ENCODE measurements at places on chromosomes 11 and 22.

- DNase-seq: no peak
Measured at GRCh38 chr22:24759765-24760164, 14.8 kb downstream of the PIWIL3 start.

DNA sequence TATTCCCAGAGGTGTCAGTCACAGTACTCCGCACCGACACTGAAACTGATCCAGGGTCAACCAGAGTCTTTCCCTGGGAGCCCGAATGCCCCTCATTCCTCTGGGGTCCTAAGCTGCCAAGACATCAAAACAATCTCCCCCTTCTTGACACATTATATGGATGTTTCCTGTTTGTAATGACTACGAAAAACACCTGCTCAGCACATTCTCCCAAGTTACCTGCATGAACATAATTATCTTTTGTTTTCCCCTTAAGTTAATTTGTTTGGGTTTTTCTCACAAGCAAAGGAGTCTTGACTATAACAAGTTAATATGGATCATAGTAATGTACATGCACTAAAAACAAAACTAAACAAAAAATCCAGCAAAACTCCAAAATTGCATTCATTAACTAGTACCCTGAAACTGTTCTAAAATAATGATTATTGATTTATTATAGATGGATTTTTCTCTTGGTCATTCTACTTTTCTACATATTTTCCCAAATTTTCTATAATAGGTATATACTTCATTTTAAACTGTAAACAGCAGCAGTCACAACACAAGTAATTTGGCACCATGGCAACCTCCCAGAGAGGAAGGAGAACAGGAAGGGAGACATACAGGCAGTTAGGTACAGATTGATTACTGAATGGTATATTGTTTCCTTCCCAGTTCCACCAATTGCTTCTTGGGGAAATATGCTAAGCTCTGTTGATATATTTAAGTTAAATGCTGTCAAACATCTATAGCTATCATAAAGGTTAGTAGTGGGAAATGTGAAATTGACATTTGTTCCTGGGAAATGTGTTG is 631.5 kb downstream of the METTL15 start:
- DNase-seq: no peak

GRCh38 chr11:7575841-7576725 is 62.3 kb downstream of the PPFIBP2 start:
- no peak for DNase-seq

DNA sequence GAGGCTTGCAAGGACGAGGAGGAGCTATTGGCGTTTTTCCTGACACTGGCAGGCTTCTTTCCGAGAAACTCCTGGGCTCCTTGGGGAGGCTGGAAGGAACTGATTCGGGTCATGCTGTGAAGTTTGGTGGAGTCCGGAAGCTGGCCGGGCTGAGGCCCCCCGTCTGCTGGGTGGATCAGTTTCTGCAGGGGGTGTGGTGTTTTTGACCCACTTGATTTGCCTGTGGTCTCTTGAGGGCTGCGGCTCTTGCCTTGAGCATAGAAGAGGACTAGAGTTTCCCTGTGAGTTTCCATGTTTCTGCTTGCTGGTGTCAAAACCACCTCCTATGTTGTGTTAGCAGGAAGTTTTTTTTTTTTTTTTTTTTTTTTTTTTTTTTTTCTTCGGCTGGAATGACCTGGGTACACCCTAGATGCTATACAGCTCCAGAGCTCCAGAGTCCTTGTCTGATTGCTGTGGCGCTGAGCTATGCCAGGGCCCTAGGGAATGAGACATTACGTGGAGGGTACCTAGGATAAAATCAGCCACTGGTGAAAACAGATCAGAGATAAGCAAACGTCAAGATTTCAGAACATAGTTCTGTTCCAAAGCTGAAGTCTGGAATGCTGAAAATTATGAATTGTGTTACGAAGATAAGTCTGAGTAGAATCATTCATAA is 728 bp downstream of the TBC1D22A start:
- peak; percentile 12 for DNase-seq

DNA sequence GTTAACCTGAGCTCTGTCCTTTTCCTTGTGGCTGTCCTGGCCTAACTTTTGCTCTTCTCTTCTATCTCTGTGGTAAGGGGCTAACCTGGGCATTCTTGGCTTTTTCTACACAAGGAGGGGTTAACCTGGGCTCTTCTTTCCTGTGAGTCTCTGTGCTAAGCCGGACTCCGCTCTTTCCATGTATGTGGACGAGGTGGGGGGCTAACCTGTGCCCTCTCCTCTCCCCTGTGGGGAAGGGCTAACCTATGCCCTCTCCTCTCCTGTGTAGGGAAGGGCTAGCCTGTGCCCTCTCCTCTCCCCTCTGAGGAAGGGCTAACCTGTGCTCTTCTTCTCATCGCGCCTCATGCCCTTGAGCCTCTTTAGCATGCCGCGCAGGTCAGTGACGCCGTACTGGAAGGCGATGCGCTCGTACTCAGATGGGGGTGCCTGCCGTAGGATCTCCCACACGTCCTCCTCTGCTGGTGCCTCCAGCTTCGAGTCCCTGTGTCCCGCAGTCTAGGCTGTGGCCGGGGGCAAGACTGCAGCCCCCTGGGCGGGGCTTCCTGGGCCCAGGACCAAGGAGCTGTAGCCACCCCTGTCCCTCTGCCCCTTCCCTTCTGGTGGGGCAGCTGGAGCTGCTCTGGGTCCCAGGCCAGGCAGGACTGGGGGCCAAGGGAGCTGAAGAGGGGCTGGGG is 6.5 kb downstream of the MYBPC3 start:
- no peak for DNase-seq

GRCh38 chr22:32590556-32590955 is 115.9 kb downstream of the FBXO7 start:
- DNase-seq: no peak

- no peak for DNase-seq
Measured at GRCh38 chr11:124470561-124471227, 25.2 kb upstream of the OR8B8 start.

GRCh38 chr11:99311870-99312269 is 291.1 kb downstream of the CNTN5 start:
- DNase-seq: no peak

DNA sequence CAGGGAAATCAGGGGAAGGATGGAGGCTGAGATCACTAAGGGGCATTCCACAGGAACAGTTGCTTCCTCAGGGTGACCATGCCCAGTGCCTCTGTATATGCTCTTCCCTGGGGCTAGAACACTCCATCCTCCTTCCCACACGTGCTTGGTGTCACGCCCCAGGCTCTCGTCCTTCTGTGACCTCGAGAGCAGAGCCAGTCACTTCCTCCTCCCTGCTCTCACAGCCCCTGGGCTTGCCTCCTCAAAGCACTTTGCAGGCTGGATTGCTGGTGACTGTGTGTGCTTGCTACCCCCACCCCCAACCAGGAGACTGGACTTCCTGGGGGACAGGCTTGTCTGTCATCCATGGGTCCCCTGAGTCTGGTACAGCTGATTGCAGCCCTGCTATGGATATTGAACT is 56.5 kb upstream of the AMPD3 start:
- DNase-seq: no peak

GRCh38 chr11:95364324-95365295 is 133.6 kb upstream of the SESN3 start:
- DNase-seq: no peak

GRCh38 chr11:2295971-2296912 is 5.5 kb downstream of the C11orf21 start:
- DNase-seq: no peak

DNA sequence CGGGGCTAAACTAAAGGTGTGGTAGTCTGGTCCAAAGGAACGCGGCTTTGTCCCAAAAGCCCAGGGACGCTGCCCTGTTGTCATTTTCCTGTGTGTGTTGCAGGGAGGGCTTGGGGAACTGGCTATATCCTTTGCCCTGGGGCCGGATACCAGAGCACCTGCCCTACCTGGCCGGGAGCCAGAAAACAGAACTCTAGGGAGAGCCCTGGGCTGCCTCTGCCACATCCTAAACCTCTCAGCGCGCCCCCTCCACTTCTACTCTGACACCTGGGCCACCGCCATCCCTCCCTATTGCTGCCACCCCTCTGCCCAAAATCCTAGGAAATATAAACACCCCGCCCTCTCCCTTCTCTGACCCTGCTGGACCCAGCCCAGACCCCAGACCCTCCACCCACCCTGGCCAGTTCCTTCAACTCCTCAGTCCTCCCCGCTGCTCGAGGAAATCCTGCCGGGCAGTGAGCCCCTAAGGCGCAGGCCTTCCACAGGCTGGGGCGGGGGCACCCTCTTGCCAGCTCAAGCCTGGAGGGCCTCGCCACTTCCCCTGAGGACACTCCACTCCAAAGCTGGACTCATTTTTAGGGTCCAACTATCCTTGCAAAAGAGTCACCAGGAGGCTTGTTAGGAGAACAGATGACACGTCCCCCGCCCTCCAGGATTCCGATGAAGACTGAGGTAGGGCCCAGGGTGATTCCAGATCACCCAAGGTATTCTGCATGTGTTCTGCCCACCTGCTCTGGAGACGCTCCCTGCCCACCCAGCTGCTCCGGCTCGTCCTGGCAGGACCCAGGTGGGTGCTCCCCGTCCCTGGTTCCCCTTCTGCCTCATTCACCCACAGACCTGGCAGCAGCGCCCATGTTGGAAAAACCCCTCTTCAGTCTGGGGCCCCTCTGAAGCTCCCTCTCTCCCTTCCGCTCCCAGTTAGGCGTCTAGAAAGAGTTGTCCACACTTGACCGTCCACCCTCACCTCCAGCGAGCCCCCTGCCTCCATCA is 12.2 kb downstream of the KCTD17 start:
- DNase-seq: no peak

DNA sequence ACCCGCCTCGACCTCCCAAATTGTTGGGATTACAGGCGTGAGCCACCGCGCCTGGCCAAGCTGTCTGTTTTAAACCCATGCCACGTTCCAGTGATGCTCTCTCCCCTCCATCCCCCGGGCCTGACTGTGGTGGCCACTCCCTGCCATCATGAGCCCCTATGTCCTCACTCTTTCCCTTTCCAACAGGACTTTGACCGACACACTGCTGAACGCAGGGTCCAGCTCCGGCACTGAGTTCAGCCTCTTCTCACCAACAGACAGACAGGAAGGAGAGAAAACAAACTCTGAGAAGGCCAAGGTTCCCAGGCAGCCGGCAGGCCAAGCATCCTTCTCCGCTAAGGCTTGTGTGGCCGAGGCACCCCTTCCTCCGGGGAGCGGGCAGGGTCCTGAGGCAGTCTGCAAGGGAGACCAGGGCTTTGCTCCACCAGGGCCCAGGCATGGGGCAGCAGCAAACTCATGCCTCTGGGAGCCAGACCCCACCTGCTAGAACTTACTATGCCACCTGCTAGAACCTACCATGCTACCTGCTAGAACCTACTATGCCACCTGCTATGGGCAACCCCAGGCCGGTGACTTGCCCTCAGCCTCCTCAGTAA is 152.7 kb downstream of the CRYBB2 start:
- DNase-seq: no peak

GRCh38 chr11:134154441-134154840 is 69.3 kb downstream of the NCAPD3 start:
- no peak for DNase-seq
